Substantia nigra (tissue), 51 donors: ENCODE measurements at places on chromosomes 16 and 17.
A peak's percentile ranks its signal among the peaks of the same experiment; 100 is the strongest.

- no peak for DNase-seq
Observed at GRCh38 chr17:42818379-42818778, 5.7 kb downstream of the BECN1 start.

- DNase-seq, result no peak
Observed at GRCh38 chr17:78019367-78019975, 61.0 kb downstream of the TNRC6C start.

GRCh38 chr16:70746708-70747424 lies 54.1 kb downstream of the VAC14 start:
- no peak for DNase-seq

- peak; percentile 11 for DNase-seq
Observed at GRCh38 chr16:30949650-30950515, 1.0 kb downstream of the ORAI3 start.

DNA sequence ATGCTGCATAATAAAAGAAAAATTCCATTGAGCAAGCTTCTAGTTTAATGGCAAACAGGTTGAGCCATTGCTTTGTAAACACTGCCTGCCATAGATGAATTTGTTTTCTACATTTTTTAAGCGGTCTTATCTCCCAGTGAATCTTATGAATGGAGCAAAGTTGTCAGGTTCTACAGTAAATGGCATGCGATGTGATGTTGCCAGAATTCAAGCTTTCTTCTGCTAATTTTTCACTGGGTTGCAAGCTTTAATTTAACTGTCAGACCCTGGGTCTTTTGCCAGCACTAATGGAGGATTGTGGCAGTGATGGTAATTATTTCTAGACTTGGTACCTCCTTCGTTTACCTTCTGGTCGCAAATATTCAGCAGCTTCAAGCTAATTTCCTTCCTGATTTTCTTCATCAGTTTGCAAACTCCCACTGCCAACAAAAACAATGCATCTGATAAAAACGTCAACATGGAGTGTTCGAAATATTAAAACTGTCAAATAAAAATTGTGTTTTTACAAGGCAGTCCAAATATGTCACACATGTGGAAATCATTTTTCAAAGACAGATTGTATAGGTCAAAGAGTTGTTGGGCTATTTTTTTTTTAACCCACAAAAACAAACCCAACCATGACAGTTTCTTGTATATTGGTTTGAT lies 274.2 kb upstream of the ERCC4 start:
- DNase-seq, result no peak

GRCh38 chr17:51510940-51511339 lies 250.6 kb downstream of the UTP18 start:
- DNase-seq, result no peak

- no peak for DNase-seq
Observed at GRCh38 chr17:28711723-28712031, at the start of gene PROCA1. PROCA1 (minus strand) TSS chr17:28711888; CDS start chr17:28711660, 228 bp downstream.

DNA sequence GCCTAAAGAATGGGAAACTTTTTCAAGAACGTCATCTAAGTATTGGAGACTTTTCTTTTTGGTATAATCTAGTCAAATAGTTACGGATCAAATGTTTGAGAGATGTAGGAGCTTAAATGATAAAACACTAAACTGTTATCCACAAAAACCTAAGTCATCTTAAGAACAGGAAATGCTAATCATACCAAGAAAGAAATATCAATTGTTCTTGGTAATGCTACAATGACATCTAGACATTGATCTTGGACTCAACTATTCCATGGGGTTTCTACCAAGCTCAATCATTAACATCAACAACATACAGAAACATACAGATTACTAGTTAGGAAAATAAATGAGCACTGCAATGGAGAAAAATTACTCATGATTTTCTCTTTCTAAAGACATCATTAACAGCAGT lies 3.8 kb downstream of the NUDT21 start:
- DNase-seq, result no peak

DNA sequence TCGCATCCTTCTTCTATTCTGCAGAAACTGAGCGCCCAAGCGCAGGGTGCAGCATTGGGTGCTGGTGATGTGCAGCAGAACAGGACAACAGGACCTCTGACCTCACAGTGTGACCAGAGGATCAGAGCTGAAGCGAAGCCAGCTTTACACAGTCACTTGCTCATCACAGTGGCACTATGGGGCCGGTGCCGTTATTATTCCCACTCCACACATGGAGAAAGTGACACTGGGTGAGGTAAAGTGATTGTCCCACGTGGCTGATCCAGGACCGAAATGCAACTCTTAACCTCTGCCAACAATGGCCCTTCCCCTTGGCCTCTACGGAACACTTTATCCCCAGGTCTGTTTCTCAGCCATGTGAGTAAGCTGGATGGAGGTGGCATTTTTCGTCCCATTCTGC lies 171.2 kb downstream of the C16orf78 start:
- no peak for DNase-seq

DNA sequence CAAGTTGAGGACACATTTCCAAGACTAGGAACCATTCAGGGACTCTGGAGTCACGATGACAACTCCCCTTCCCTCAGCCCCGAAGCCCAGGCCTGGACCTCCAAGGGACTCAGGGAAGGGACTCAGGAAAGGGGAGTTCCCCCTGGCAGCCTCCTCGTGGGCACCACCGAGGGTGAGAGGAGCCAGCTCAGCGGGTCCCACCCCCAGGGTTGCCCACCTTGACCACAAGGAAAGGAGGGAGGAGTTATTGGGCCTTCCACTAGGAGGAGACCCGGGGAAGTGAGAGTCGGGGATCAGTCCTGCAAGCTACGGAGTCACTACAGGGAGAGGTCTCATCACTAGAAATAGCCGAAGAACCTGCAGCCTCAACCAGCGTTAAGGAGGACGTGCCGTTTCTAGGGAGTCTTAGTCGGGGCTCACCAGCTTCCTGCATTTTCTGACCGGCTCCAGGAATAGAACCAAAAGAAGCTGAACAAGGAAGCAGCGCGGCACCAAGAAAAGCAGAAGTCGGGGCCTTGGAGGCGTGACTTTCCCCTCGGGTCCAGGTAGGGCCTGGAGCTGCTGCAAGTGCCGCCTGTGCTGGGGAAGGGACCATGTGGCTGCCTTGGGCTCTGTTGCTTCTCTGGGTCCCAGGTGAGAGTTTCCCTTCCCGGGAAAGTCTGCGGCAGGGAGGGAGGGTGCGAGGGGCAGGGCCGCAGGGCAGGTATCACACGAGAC lies at the start of gene CD300A:
TSS of gene CD300A (plus strand) at position 524 of the 717 bp plus-strand sequence. CDS start at position 594, 70 bp downstream.
- no peak for DNase-seq

DNA sequence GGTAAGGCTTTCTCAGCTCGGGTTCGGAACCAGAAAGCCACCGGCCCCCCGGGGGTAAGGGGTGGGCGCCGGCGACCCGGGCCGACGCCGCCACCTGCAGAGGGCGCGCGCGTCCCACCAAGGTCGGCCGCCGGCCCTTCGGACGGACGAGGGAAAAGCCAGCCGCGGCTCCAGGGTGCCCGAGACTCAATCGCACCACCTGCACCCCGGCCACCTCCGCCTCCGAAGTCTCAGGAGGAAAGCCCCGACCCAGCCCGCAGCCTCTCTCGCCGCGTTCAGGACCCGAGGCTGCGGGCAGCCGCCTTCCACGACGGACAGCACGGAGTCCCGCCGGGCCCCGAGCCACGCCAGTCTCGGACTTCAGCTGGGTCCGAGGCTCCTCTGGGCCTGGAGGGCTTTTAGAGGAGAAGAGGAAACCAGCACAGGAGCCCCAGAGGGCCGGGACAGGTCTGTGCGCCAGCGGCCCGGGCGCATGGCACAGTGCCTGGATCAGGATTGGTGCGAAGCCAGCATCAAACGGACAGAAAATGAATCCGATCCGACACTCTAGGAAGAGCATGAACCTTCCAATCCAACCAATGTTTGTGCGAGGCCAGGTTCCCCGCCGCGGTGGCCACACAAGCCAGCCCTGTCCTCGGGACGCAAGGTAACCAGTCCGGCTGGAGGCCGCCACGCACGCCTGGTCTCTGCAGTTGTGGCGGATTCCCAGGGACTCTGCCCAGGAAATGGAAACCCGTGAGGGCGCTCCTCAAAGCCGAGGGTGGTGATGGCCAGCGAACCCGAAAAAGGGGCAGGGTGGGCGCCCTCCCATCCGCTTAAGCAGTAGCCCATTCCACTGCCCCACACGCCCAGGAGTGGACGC lies 6.7 kb downstream of the CBX8 start:
- no peak for DNase-seq

DNA sequence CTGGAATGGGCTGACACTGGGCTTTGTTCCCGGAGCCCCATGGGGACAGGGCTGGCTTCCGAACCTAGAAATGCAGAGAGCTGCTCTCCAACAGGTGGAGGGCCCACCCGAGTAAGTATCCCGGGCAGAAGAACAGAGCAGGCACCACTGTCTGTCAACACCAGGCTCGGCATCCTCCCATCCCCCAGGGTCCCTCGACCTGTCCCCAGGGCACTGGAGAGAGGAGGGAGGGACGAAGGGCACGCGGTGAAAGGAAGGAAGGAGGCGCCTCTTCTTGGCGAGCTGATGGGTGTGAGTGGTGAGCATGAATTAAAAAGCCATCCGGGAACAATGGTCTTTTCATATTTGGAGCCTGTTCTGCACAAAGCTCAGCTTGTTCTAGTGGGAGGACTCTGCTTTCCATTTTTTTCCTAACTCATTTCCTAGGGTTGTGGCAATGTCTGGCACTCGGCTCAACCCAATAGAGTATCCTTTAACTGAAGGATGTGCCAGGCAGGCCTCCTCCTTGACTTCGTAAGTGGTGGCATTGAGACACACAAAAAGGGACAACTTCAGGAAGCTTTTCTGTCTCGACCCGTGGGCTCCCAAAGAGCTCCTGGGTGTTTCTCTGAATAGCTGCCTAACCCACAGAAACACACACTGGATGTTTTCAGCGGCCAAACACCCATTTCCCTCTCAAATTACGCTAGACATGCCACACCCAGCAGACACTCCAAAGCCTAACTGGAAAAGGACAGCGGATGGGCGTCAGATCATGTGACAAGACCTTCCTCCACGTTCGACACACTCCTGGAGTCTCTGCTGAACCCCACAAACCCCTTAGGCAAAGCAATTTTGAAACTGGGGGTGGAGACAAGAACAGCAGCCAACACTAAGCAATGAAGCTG lies 47.7 kb downstream of the ZFHX3 start:
- DNase-seq, result peak; percentile 73

DNA sequence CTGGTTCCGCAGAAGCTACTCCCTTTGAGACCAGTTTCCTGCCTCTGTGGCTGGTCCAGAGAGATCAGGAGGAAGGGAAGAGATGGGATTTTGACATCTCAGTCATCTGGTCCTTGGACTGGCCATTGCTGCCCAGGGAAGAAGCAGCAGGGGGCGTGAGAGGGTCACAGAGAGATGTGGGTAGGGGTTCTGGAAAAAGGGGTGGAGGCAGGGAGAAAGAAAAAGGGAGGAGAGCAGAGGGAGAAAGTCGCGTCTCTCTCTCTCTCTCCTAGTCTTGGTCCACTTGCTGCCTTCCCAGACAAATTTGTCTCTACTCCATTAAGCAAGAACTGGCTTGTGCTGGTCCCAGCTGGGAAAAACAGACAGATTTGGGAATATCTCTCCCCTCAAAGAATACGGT lies 4.4 kb downstream of the SHBG start:
- peak; percentile 57 for DNase-seq

DNA sequence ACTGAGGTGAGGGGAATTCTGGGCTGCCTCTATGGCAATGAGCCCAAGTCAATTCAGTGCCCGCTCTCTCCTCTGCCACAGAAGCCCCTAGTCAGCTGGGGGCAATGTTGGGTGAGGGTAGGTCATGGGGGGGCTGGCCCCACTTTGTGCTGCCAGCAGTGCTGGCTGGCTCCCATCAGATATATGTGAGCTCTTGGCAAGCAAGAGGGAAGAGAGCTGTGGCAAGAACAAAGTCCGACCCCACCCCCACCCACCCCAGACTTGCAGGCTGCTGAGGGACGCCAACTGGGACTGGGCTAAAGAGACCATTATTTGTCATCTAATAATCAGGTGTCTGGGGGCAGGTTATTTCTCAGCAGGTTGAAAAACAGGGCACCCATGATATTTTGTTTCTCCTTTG lies 89.4 kb downstream of the YPEL2 start:
- DNase-seq, result no peak

DNA sequence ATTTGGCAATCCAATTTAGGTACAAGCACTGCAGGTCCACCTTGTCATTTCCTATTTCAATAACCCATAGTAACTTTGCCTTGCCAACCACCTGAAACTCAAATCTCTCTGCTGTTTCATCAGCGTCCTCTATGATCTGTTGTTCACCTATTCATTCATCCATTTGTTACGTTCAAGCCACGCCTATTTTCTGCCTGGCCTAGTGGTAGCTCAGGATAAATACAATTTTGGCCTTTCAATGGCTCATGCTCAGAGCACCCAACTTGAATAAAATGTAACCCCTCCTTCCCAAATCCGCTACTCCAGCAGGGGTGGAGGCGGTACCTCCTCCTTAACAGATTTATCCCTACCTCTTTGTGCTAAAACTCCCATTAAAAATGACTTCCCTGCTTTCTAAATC lies 3.6 kb upstream of the FBXO47 start:
- no peak for DNase-seq

- DNase-seq, result no peak
Observed at GRCh38 chr17:32342603-32343325, 791 bp upstream of the C17orf75 start.

GRCh38 chr17:31311526-31311925 lies 2.3 kb downstream of the EVI2B start:
- no peak for DNase-seq

- DNase-seq, result no peak
Observed at GRCh38 chr16:57303910-57304168, 19.4 kb upstream of the PLLP start.

- no peak for DNase-seq
Observed at GRCh38 chr17:77242118-77242851, 101.5 kb downstream of the SEC14L1 start.

DNA sequence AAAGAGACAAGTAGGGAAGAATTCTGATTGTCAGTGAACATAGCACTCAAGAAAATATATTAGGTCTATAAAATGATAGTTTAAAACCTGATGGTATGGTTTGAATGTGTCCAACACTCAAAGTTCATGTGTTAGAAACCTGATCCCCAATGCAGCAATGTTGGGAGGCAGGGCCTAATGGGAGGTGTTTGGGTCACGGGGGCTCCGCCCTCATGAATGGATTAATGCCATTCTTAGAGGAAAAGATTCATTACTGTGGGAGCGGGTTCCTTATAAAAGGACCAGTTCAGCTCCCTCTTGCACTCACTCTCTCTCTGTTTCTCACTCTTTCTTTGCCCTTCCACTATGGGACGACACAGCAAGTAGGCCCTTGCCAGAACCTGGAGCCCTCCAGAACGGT lies 41.5 kb upstream of the SLC47A1 start:
- no peak for DNase-seq

DNA sequence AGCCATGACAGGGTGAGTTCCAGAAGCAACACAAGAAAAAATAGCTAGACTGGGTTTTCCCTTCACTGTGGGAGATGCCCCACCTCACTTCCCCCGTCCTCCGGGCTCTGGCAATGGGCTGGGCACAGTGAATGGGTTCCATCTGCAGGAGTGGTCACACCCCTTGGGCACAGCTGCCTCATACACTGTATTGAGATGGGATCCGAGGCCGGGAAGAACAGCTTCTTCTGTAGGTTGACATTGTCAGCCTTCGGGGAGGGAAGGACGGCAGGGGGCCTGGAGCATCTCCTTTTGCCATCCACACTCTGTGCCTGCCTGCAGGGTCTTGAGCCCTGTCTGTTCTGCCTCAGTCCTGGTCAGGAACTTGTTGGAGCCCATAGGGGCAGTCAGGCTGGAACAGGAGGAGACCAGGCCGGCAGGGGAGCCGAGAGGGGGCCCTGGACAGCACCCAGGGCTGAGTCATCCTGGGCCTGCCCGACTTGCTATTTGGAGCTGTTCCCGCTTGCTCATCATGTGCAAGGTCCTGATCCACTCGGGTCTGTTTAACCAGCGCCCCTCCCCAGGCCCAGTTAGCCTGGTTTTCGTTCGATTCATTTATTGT lies 286.7 kb downstream of the SEC14L1 start:
- peak; percentile 55 for DNase-seq
